ENCODE measurements at places on chromosomes 4 and X.

DNA sequence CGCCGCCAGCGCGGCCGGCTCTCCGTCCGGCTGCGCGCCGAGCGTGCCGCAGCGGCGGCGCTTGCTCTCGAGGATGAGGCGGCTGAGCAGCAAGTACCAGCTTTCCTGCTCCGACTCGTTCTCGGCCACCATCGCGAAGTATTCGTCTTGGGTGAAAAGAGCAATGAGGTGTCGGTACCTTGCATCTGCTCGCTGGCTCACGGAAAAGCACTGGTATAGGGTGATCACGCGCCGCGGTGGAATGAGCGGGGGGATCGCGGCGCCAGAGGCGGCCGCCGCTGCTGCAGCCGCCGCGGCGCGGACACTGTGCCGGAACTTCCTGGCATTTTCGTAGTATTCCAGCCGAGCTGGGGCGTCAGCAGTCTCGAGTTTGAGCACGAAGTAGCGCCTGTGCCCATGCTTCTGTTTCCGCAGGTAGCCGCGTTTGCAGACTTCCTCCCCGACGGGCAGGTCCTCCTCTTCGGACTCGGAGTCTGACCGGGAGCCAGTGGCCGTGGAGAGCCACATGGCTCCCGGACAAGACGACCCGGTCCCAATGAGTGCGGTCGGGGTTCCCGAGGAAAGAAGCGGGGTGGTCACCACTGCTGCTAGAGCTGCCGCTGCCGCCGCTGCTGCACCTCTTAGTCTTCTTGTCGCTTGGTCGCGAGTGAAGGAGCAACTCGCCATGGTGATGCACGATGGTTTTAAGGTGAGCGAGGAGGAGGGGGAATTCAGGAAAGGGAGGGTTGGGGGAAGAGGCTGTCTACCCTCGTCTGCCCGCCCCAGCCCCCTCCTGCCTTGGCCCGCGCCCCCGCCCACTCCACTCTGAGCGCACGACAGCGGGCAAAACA is 469 bp downstream of the IRS4 start:
- DNase-seq = no peak

DNA sequence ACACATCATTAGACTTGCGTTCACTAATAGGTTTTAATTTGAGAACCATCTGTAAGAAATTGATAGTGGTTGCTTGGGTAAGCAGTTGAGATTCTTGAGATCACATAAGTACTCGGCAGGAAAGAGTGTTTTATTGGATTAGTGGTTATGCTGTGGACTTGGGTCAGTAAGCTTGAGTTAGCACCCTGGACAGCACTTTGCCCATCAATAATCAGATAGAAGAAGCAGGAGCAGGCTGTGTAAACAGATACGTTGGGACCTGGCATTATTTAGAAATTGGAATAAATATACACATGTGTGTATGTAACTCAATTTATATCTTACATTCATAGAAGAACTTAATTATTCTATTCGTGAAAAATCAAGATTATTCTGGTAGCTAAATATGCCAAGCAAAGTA is 357.5 kb upstream of the SMIM31 start:
- DNase-seq = no peak

DNA sequence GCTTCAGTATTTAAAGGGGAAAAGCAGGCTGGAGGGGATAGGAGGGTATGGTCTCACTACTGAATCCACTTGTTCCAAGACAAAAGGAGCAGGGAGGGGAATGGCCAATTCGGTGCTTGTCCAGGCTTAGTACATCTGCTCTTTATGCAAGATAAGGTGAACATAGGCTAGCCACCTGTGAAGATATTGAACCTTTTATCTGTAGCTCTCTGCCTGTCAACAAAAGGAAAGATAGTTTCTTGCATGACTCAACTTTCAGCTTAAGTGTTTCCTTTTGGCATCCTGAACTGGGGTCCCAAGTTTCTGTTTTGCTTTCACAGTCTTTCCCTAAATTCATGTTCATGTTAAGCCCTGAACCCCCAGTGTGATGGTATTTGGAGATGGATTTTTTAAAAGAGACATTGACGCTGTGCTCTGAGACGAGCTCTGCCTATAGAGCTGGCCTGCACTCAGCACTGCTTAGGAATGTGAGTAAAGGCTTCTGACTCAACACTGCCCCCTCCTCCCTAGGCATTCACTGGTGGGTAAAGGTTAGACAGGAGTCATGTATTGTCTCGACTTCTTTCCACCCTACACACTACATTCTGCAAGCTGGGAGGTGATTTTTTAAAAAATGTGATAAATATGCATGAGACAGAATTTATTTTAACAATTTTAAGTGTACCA is 28.2 kb downstream of the FAM149A start:
- peak; percentile 12 for DNase-seq

DNA sequence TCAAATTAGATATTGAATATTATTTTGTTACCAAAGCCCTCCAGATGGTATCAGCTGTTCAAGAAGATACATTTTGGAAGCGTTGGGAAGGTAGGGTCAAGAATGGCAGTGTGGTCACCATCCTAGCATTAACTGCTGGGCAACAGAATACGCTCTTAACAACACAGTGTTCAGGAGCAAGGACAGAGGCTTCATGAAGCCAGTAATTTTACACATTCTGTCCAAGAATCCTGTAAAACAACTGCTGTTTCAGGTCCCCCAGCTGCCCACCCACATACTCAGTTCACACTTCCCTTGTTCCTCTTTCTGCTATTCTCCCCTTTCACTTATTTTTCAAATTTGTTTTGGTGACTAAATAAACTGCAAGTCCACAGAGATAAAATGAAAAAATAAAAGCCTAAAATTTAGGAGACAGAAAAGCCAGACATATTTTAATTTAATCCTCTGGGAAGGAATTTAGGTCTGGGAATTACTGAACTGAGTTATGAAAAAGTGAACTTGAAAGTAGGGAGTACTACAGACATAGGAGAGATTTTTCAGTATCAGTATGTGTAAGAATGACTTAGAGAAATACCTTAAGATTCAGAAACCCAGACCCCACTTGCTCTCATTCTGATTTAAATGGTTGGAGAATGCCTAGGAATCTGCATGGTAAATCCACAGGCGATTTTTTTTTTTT is 406.7 kb downstream of the MAPK10 start:
- no peak for DNase-seq

- no peak for DNase-seq
These were observed 1566.9 kb downstream of the STIM2 start for GRCh38 chr4:28427306-28428085.

DNA sequence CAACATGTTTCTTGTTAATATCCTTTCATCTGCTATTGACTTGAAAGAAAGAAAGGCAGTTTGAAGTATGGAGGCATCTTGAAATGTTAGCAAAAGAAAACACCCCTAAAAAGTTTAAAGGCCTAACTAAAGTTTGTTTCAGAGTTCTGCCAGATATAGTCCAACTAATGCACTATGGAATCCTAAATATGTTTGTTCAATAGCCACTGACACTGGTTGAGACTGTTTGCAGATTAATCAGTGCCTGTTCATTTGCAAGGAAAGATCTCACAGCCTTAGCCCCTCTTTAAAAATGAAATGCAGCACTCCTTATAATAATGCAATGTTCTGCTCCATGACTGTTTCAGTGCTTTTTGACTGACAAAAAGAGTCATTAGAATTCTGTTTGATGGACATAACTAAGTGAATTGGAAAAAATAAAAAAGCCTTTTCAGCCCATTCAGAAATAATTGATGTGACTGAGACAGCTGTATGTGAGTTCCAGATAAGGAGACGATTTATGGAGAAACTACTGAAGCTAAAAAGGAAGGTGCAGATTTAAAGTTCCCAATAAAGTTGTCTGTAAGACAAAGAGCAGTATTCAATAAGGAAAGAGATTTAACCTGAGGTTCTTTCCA is 192.0 kb downstream of the PCDH7 start:
- DNase-seq = no peak

DNA sequence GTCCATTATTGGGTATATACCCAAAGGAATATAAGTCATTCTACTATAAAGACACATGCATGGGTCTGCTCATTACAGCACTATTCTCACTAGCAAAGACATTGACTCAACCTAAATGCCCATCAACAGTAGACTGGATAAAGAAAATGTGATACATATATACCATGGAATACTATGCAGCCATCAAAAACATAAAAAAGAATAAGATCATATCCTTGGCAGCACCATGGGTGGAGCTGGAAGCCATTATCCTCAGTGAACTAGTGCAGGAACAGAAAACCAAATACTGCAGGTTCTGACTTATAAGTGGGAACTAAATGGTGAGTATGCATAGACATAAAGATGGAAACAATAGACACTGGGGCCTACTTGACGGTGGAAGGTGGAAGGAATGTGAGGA is 2.3 kb upstream of the APOOL start:
- DNase-seq = no peak

DNA sequence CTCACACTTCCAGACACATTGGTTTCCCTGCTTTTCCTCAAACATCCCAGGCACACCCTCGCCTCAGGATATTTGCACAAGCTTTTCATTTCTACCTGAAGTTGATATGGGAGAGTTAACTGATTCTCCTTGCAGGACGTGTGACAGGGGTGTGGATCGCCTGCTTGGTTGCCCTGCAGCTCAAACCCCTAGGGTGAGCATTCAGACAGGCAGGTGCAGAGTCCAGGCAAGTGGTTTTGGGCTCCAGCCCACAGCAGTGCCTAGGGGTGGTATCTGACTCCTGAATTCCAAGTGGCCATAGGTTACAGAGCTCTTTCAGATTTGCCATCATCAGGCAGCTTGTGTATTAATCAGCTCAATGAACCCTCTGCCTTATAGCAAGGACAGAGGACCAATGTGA is 1104.2 kb upstream of the IGFBP7 start:
- no peak for DNase-seq

DNA sequence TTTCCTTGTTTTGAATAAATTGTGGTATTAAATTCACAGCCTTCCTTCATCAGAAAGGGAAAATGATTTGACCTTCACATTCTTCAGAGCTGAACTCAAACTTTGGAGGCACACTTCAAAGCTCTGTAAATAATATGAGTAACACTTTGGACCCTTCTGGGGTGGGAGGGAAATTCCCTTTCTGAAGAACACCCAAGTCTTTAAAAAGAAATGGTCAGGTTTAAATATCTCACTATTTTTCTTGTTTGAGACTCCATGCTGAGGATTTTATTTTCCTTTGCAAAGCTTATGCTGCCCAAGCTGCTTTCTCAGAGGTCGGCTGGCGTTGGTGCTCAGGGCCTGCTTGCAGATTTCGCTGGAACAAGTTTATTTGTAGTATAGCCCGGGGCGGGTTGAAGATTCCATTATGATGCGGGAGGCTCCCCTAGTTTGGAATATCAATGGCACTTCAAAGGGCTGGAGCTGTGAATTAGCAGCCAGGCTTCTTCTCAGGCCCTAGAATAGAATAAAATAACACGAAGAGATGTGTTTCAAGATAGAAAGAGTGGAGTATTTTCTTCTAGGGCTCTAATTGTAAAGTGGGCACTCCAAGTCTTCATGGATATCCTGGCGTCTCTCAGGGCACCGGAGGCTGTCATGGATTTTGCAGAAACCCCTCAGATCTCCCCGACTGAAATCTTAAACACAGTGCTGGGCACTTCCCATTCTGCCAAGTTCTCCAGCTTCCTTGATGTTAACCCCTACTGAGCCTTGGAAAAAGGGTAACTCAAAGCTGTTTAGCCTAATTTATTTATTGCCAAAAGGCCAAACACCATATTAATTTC is 315.6 kb downstream of the GPAT3 start:
- no peak for DNase-seq

- DNase-seq = peak; percentile 15
These were observed 19.4 kb downstream of the SORBS2 start for GRCh38 chr4:185792384-185793115.

- no peak for DNase-seq
These were observed 125.4 kb upstream of the CHRDL1 start for GRCh38 chrX:110920991-110921390.

DNA sequence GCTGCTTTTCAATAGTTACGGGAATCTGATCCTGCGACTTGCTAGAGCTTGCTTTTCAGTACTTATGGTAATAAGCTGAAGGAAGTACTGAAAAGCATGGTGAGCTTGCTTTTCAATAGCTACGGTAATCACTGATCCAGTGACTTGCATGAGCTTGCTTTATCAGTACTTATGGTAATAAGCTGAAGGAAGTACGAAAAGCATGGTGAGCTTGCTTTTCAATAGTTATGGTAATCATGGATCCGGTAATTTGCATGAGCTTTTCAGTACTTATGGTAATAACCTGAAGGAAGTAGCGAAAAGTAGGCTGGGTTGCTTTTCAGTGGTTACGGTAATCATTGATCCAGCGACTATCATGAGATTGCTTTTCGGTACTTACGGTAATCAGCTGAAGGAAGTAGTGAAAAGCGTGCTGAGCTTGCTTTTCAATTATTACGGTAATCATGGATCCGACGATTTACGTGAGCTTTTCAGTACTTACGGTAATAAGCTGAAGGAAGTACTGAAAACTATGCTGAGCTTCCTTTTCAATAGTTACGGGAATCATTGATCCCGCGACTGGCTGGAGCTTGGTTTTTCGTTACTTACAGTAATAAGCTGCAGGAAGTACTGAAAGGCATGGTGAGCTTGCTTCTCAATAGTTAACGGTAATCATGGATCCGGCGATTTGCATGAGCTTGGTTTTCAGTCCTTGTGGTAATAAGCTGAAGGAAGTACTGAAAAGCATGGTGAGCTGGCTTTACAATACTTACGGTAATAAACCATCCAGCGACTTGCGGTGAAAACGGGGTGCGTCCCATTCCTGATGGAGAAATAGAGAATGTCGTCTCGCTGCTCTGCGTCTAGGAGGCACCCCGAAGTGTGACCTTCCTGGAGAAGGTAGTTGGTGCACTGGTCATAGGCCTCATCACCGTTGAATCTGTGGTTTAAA is 6.5 kb downstream of the CRLF2 start:
- peak; percentile 89 for DNase-seq

DNA sequence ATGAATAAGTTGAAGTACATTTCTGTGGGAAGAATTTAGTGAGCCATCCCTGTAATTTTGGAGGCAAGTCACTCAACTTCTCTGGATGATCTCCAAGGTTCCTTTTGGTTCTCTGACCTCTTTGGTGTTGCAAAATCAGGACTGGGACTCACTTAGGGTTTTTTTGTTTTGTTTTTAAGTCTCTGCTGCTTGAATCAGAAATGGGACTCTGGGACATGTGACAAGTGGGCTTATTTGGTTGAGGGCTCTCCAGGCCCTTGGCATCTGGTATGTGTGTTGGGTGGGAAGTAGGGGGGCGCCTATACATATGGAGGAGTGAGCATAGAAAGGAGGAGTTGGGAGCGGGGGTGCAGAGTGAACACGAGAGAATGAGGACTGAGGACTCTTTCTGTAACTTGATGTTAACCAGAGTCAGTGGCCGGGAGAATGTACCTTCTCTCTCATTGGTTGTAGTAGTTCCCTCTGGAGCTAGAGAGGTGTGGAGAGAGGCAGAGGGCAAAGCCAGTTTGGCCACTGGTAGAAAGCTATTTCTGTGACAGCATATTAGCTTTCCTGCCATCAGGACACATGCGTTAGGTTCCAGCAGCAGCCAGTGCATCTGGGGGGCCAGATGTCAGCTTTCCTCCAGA is 1.9 kb downstream of the ARHGAP10 start:
- peak; percentile 48 for DNase-seq

All from RKO (cell line).